ENCODE measurements at places on chromosomes 13 and 19.

DNA sequence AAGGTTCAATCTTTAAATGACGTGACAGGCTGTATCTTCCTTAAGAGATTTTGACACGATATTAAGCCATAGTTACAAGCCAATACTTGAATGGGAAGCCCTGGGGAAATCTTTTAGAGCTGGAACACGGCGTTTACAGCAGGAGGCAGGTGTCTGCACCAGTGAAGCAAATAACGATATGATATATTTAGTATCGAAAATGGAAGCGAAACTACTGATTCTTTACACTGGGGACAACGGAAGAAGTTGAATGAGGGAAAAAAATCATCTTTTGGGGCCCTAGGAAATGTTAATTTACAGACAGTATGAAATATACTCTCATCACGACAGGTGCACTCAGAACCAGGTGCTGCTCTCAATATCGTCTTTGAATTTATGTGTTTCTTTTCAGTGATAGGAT, 793.9 kb upstream of the PCDH20 start:
- no peak for DNase-seq

- no peak for DNase-seq
These were observed 785.4 kb downstream of the UQCRFS1 start for GRCh38 chr19:28427376-28428083.

DNA sequence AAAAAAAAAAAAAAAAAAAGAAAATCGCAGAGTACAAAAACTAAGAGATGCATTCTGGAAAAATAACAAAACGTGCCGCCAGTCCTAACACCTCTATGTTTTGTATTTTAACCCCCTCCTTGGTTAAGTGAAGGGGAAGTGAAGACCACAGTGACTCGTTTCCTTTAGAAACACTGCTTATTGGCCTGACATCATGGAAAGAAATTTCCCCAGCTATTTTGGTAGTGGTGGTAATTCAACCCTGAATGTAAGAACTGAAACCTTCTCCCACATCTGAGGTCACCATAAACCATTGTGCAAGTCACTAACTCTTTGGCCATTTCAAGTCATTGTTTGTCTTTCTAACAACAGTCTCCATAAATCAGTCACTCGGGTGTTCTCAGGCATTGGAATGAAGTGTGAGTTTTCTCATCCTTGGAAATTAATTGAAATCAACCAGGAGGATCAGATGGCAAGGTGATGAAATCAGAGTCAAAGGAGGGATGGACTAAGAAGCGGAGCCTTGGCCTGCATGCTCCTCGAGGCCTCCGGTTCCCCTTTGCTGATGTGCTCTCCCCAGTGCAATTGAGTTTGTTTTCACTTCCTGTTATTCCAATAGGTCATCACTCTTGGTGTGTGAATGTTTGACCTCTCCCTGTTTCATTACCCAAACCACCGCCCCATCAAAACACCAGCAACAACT, 443.9 kb downstream of the FGF9 start:
- DNase-seq = no peak

DNA sequence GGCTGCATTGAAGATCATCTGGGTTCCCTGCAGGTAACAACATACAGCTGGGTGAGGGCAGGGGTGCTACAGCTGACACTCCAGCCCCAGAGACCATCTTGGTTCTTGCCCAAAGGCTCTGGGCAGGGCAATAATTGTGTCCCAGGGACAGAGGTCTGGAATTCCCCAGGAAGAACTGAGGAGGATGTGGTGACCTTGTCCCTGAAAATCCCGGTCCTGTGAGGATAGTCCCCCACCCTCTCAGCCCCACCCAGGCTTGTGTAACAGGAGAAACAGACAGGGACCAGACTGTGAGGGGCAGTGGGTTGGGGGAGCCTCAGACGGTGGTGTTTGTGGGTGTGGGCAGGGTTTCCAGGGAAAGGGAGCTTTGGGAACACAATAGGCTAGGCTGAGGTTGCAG, 63.5 kb downstream of the COLGALT1 start:
- no peak for DNase-seq

GRCh38 chr13:76764429-76764828, 121.8 kb downstream of the KCTD12 start:
- DNase-seq = no peak

DNA sequence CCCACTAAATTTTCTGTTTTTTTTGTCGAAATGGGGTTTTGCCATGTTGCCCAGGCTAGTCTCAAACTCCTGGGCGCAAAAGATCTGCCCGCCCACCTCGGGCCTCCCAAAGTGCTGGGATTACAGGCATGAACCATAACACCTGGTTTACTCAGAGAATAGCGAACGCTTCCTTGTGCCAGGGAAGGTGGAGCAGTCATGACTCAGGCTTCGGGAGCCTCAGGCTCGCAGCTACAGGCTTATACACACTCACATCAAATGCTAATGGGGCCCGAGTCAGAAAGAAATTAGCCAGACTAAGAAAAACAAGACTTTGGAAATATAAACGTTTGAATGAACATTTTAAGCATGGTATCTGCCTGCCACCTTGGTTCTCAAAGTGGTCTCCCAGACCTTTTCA, 11.0 kb upstream of the TPT1 start:
- DNase-seq = no peak

DNA sequence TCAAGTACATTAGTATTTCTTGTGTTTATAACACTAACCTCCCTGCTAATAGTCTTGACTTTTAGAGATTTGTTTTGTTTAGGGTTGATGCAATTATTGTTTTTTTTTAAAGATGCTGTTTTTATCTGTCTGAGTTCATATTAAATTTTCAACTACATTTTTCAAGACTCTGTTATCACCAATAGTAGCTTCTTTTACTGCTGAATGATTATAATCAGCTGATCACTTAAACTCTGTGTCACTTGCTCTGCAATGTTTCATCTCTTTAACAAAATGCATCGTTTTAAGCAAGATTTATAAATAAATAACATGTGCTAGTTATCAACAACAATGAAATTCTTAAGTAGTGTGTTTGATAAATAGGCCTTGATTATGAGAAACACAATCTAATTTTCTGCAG, 920.9 kb upstream of the PCDH20 start:
- DNase-seq = no peak

- DNase-seq = no peak
These were observed 414.6 kb downstream of the TDRD3 start for GRCh38 chr13:60811581-60811980.

DNA sequence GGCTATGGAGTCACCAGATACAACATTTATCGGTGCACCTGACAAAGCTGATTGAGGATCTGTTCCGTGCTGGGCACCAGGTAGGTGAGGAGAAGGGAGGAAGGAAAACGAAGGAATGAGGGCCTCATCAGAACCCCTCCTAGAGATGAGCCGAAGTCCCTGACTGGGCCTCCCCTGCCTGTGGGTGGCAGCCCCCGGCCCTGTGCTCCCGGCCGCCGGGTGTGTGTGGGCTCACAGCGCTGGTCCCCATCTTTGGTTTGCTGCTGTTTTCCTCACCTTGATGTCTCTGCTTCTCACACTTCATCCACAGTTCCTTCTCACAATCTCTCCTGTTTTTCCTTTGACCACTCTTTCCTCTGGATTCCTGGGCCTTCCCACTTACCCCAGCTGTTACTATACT, 32.8 kb downstream of the TMED1 start:
- no peak for DNase-seq

DNA sequence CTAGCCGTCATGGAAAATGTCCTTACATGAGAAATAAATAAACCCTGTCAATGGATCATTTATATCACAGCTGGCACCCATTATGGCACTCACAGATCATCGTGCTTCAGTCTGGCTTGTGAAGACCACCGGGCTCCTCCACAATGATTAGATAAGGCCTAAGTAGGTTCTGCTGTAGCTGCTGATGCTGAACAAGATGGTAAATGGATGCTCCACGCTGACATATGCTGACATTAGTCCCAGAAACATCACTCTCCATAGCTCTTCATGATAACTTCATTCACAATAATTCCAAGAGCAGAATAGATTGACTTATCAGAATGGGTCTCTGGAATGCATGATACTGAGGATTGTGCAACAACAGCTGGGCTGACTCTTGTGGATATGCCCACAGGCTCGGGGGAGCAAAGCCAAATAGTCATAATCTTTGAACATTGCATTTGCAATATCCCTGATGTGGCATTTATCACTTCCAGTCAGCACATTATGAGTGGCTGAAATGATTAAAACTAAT, 63.8 kb upstream of the RXFP2 start:
- no peak for DNase-seq

GRCh38 chr13:110617321-110618072, 2.2 kb downstream of the NAXD start:
- DNase-seq = no peak

- no peak for DNase-seq
These were observed 57.5 kb downstream of the CPAMD8 start for GRCh38 chr19:16969135-16969534.

- DNase-seq = no peak
These were observed 33.9 kb upstream of the ATP11A start for GRCh38 chr13:112655913-112656312.
